Endothelial cell (in vitro differentiated cells): ENCODE measurements at places on chromosomes 11 and 22. TPM values are rescaled to one million over a fixed set of nuclear protein-coding genes. Genes with fewer than 3 reads are reported as not detected.

DNA sequence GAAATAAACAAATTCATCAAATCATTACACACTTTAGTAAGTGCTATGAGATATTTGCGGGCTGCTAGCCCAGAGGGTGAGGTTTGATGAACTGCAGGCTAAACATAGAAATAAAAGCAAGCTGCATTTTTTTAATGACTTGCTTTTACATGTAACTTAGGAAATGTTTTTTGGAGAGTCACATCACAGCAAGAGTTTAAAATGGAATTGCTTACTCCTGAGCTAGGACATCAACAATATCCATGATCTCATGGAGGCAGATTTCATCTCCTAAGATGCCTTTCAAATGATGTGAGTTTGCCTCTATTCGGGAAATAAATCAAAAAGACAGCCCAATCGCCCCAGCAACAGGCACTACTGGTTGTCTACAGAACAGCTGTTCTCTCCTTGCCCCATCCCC, 73.4 kb upstream of the CD44 start:
- H3K4me1 ChIP-seq = no peaks in the 10 kb centered on the region
- no peak for DNase-seq
- H3K4me3 ChIP-seq = no peak overlapping the region
- H3K27me3 ChIP-seq = peaks cover 1% of the 10 kb centered on the region
- H3K36me3 ChIP-seq = peaks cover 3% of the 10 kb centered on the region
- no peak overlapping the region for H3K27ac ChIP-seq

- DNase-seq = no peak
- no peaks in the 10 kb centered on the region for H3K4me1 ChIP-seq
- no peaks in the 10 kb centered on the region for H3K36me3 ChIP-seq
- no peak overlapping the region for H3K4me3 ChIP-seq
- no peak overlapping the region for H3K27ac ChIP-seq
- H3K27me3 ChIP-seq = peaks cover 1% of the 10 kb centered on the region
These were observed 15.7 kb upstream of the MTMR3 start for GRCh38 chr22:29867260-29867659.

- H3K36me3 ChIP-seq = no peaks in the 10 kb centered on the region
- no peaks in the 10 kb centered on the region for H3K4me1 ChIP-seq
- H3K27me3 ChIP-seq = peaks cover 3% of the 10 kb centered on the region
- H3K27ac ChIP-seq = no peak overlapping the region
- DNase-seq = no peak
These were observed 303.3 kb downstream of the BRD1 start for GRCh38 chr22:49524362-49524761.

- H3K4me3 ChIP-seq = peak overlapping the region; percentile 78
- no peak overlapping the region for H3K27ac ChIP-seq
- H3K4me1 ChIP-seq = peaks cover 11% of the 10 kb centered on the region
- H3K36me3 ChIP-seq = peaks cover 5% of the 10 kb centered on the region
- peaks cover 24% of the 10 kb centered on the region for H3K27me3 ChIP-seq
- peak; percentile 55 for DNase-seq
These were observed 897 bp downstream of the MAP6 start for GRCh38 chr11:75667831-75668450.

GRCh38 chr22:17257121-17258001, 38.1 kb upstream of the ADA2 start:
- no peak for DNase-seq
- H3K36me3 ChIP-seq = no peaks in the 10 kb centered on the region
- peaks cover 26% of the 10 kb centered on the region for H3K4me1 ChIP-seq
- peaks cover 1% of the 10 kb centered on the region for H3K27me3 ChIP-seq

DNA sequence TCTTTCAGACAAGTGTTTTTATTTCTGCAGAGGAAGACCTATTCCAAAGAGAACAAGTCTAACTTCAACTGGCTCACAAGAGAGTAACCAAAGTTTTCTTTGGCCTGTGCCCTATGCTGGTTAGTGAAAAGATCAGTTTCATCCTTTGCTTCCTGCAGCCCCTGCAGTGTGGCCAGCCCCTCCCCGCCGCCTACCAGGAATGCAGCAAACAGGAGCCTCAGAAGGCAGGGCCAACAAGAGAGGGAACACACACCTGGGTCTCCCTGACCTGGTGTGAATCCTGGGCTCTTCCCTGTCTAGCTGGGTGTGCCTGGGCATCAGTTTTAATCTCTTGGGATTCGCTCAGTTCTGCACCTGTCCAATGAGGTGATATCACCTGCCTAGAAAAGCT, 21.5 kb upstream of the SCARF2 start:
- H3K4me3 ChIP-seq = no peak overlapping the region
- H3K4me1 ChIP-seq = peaks cover 22% of the 10 kb centered on the region
- H3K36me3 ChIP-seq = peaks cover 5% of the 10 kb centered on the region
- no peak for DNase-seq

DNA sequence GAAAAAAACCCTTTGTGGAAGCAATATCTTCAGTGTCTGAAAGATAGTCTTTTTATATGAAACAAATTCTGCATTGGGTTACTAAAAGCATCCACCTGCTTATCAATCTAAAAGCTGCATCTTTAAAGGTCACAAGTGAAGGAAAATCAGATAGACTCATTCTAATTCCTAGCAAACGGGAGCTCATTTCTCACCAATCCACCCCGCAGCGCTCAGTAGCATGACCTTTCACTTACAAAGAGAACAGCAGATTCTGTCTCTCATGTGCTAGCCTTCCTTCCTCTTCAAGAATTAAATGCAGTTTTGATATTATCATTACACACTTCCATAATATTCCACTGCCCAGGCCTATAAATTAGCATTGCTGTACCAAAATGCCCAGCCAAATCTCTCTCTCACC, 212.9 kb downstream of the CADM1 start:
- H3K27ac ChIP-seq = peak overlapping the region; percentile 97
- H3K4me1 ChIP-seq = peaks cover 50% of the 10 kb centered on the region
- H3K4me3 ChIP-seq = no peak overlapping the region

- H3K4me1 ChIP-seq = peaks cover 6% of the 10 kb centered on the region
- H3K36me3 ChIP-seq = no peaks in the 10 kb centered on the region
- peaks cover 6% of the 10 kb centered on the region for H3K27me3 ChIP-seq
- peak; percentile 41 for DNase-seq
These were observed 1.1 kb upstream of the FBXO7 start for GRCh38 chr22:32473388-32473952.

- H3K4me1 ChIP-seq = peaks cover 3% of the 10 kb centered on the region
- no peak for DNase-seq
- H3K27me3 ChIP-seq = no peaks in the 10 kb centered on the region
- H3K36me3 ChIP-seq = no peaks in the 10 kb centered on the region
- H3K27ac ChIP-seq = no peak overlapping the region
- H3K4me3 ChIP-seq = no peak overlapping the region
These were observed 10.8 kb downstream of the SLC35C1 start for GRCh38 chr11:45815747-45816146.

GRCh38 chr22:23278883-23279675, 98.8 kb downstream of the BCR start:
- peaks cover 8% of the 10 kb centered on the region for H3K27me3 ChIP-seq
- H3K4me3 ChIP-seq = no peak overlapping the region
- peaks cover 9% of the 10 kb centered on the region for H3K36me3 ChIP-seq
- H3K4me1 ChIP-seq = no peaks in the 10 kb centered on the region

- no peak for DNase-seq
- no peak overlapping the region for H3K4me3 ChIP-seq
- H3K27ac ChIP-seq = no peak overlapping the region
- H3K4me1 ChIP-seq = no peaks in the 10 kb centered on the region
- no peaks in the 10 kb centered on the region for H3K36me3 ChIP-seq
These were observed 726.9 kb downstream of the BRD1 start for GRCh38 chr22:49100773-49101172.

GRCh38 chr11:79047321-79047720, 393.5 kb downstream of the TENM4 start:
- H3K27ac ChIP-seq = no peak overlapping the region
- H3K4me3 ChIP-seq = no peak overlapping the region
- no peaks in the 10 kb centered on the region for H3K4me1 ChIP-seq
- DNase-seq = no peak
- no peaks in the 10 kb centered on the region for H3K36me3 ChIP-seq

DNA sequence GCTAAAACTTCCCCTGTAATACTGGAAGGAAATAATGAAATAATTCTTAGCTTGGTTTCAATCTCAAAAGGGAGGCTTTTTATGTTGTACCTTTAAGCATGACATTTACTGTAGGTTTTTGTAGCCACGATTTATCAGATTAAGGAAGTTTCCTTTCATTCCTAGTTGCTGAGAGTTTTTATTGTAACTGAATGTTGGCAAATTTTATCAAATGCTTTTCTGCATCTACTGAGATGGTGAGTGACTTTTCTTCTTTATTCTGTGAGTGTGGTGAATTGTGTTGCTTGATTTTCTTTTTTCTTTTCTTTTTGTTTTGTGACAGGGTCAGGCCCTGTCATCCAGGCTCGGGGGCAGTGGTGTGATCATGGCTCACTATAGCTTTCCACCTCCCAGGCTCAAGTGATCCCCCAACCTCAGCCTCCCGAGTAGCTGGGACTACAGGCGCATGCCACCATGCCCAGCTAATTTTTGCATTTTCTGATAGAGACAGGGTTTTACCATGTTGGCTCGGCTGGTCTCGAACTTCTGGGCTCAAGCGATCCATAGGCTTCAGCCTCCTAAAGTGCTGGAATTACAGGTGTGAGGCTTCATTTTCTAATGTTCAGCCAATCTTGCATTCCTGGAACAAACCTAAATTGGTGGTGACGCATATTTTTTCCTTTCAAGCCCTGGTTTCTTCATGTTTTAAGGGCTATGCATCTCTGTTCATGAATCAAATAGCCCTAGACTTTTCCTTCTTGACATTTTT, 26.2 kb downstream of the SUSD2 start:
- peaks cover 5% of the 10 kb centered on the region for H3K27me3 ChIP-seq
- H3K4me3 ChIP-seq = no peak overlapping the region
- H3K27ac ChIP-seq = peak overlapping the region; percentile 98
- peaks cover 34% of the 10 kb centered on the region for H3K4me1 ChIP-seq

DNA sequence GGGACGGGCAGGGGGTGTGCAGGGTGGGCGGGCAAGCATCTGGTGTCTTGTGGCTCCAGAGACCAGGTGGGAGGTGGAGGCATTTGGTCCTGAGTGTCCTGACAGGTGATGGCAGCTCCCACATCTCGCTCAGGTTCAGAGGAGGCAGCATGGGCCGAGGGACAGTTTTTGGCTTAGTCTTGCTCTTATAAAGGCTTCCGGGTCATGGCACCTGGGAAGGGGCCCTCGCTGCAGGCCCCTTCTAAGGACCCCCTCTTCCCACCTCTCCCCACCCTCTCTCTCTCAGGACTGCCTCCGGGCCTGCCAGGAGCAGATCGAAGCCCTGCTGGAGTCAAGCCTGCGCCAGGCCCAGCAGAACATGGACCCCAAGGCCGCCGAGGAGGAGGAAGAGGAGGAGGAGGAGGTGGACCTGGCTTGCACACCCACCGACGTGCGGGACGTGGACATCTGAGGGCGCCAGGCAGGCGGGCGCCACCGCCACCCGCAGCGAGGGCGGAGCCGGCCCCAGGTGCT, 9.9 kb downstream of the CCND1 start:
- H3K27ac ChIP-seq = no peak overlapping the region
- H3K4me3 ChIP-seq = no peak overlapping the region
- peaks cover 3% of the 10 kb centered on the region for H3K4me1 ChIP-seq
- DNase-seq = no peak

DNA sequence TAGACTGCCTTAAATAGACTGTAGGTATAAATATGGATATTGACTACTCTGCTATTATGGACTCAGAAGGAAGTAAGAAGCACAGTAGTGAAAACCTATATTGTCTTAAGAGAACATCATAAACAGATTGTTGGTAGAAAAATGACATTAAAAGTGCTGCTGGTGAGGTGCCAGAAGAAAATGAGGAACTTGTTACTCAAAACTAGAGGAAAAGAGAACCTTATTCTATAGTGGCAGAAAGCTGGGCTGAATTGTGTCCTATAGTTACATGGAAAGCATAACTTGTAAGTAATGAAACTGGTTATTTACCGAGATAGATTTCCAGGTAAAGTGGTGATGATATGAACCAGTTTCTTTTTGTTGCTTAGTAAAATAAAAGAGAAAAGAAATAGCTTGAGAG, 109.7 kb upstream of the CTSC start:
- H3K4me3 ChIP-seq = no peak overlapping the region
- H3K36me3 ChIP-seq = no peaks in the 10 kb centered on the region
- no peak for DNase-seq
- H3K27me3 ChIP-seq = peaks cover 2% of the 10 kb centered on the region
- H3K4me1 ChIP-seq = no peaks in the 10 kb centered on the region
- H3K27ac ChIP-seq = no peak overlapping the region

DNA sequence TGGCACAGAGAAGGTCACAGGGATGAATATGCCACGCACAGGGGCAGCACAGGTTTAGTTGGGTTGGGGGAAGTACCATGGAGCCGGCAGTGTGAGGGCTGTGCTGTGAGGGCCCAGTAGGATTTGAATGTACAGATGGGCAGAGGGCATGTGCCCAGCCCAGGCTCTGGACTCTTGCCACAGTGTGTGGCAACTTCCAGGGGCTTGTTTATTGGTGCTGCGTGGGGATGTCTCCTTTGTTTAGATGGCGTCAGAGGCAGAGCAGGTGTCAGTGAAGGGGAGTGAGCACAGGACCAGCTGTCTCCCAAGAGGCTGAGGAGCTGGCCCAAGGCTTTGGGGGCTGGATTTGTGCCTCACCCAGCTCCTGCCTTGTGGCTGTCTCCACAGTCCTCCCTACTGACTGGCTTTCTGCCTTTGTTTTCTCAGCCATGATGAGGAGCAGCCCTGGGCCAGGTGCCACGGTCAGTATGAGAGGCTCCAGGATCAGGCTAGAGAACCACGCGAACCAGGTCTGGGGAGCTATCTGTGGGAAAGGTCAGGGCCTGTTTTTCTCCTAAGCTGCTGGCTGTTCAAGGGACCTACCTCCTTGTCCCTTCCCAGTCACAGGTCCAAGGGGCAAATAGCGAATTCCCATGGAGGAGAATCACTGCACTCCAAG, 21.9 kb downstream of the SUN2 start:
- no peak overlapping the region for H3K27ac ChIP-seq
- no peak for DNase-seq
- H3K27me3 ChIP-seq = peaks cover 8% of the 10 kb centered on the region
- H3K36me3 ChIP-seq = peaks cover 44% of the 10 kb centered on the region

DNA sequence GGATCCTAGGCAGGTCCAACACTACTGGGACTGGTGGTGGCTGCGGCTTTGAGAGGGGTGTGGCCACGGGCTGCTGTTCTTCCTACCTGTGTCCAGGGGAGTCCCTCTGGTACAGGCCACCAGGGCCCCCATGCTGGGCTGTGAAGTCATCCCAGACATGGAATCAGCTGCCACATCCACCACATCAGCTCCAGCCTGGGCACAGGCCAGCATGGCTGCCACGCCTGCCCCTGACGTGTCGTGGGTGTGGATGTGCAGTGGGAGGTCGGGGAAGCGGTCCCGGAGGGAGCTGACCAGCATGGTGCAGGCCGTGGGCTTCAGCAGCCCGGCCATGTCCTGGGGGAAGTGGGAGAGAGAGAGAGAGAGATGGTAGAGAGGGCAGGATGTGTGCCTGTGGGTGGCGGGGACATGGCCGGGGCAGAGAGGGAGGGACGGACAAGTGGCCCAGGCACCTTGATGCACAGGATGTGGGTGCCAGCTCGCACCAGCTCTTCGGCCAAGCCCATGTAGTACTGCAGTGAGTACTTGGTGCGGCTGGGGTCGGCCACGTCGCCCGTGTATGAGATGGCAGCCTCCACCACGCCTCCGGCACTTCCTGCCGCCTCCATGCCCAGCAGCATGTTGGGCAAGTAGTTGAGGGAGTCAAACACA, 6.2 kb upstream of the LRFN4 start:
- no peak overlapping the region for H3K4me3 ChIP-seq
- peaks cover 34% of the 10 kb centered on the region for H3K27me3 ChIP-seq
- no peak overlapping the region for H3K27ac ChIP-seq
- peaks cover 10% of the 10 kb centered on the region for H3K36me3 ChIP-seq
- H3K4me1 ChIP-seq = peaks cover 6% of the 10 kb centered on the region

The SLC22A12 gene
- total RNA-seq = not detected

The UBQLNL gene
- 4.4 TPM for total RNA-seq

The CFAP300 gene
- not detected for total RNA-seq

The PKNOX2 gene
- total RNA-seq = 41.8 TPM

The NLRP14 gene
- 0.13 TPM for total RNA-seq

The NOX4 gene
- total RNA-seq = 11.5 TPM
